SJCRH30 (cell line): ENCODE measurements at places on chromosomes 5 and 9. TPM values are rescaled to one million over a fixed set of nuclear protein-coding genes. Genes with fewer than 3 reads are reported as not detected.

DNA sequence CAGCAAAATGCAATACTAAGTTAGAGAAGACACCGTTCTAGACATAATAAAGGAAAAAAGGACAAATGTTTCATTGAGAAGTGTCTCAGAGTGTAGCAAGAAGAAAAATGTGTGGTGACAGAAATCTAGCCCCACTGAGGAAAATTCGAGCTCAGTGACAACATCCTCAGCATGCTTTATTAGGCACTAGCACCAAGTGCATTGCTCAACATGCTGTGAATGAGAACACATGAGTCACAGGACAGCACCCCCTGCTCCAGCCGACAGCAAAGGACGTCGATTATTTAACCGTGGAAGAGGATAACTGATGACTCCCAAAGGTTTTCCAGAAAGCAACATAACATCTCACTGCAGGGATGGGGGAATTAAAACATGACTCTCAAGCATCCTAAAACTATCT is 182.7 kb downstream of the GNAQ start:
- H3K4me3 ChIP-seq, result no peak overlapping the region
- DNase-seq, result no peak
- peaks cover 38% of the 10 kb centered on the region for H3K4me1 ChIP-seq

- H3K27ac ChIP-seq, result no peak overlapping the region
- no peak for DNase-seq
- H3K36me3 ChIP-seq, result no peaks in the 10 kb centered on the region
- no peak overlapping the region for H3K4me3 ChIP-seq
Measured at GRCh38 chr5:16693879-16694278, 77.1 kb upstream of the RETREG1 start.

GRCh38 chr9:103649086-103649485 is 445.0 kb upstream of the SMC2 start:
- no peak for DNase-seq
- H3K27me3 ChIP-seq, result no peaks in the 10 kb centered on the region
- no peaks in the 10 kb centered on the region for H3K36me3 ChIP-seq
- H3K27ac ChIP-seq, result no peak overlapping the region

MIGA2 gene
- total RNA-seq, result 28.9 and 32.5 TPM in 2 replicates

- no peak overlapping the region for H3K4me3 ChIP-seq
- no peak for DNase-seq
- H3K27me3 ChIP-seq, result no peaks in the 10 kb centered on the region
- peaks cover 89% of the 10 kb centered on the region for H3K36me3 ChIP-seq
Measured at GRCh38 chr5:133985540-133986180, 17.2 kb upstream of the C5orf15 start.

DNA sequence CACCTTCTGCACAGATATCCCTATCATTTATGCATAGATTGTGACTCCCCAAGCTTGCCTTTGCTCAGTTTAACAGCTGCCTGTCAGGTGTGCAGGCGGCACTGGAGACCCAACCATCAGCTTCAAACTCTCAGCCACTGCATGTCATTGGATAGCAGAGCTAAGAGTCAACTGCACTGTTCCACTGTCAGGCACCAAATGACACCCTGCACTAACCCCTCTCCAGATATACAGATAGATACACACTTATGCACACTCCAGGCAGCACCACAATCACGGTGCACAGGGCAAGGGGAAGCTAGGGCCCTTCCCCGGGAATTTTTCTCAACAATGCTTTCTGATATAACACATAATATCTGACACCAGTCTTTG is 142.3 kb downstream of the BNC2 start:
- no peaks in the 10 kb centered on the region for H3K36me3 ChIP-seq
- H3K27ac ChIP-seq, result no peak overlapping the region
- DNase-seq, result no peak
- H3K4me3 ChIP-seq, result no peak overlapping the region

- no peaks in the 10 kb centered on the region for H3K27me3 ChIP-seq
- H3K4me3 ChIP-seq, result no peak overlapping the region
- no peak for DNase-seq
- no peak overlapping the region for H3K27ac ChIP-seq
Measured at GRCh38 chr5:59094864-59095263, 512.0 kb downstream of the RAB3C start.

GRCh38 chr5:161676103-161676502 is 9.4 kb upstream of the GABRA6 start:
- DNase-seq, result no peak
- no peak overlapping the region for H3K4me3 ChIP-seq
- no peaks in the 10 kb centered on the region for H3K27me3 ChIP-seq
- H3K27ac ChIP-seq, result no peak overlapping the region
- H3K4me1 ChIP-seq, result no peaks in the 10 kb centered on the region
- H3K36me3 ChIP-seq, result no peaks in the 10 kb centered on the region

DNA sequence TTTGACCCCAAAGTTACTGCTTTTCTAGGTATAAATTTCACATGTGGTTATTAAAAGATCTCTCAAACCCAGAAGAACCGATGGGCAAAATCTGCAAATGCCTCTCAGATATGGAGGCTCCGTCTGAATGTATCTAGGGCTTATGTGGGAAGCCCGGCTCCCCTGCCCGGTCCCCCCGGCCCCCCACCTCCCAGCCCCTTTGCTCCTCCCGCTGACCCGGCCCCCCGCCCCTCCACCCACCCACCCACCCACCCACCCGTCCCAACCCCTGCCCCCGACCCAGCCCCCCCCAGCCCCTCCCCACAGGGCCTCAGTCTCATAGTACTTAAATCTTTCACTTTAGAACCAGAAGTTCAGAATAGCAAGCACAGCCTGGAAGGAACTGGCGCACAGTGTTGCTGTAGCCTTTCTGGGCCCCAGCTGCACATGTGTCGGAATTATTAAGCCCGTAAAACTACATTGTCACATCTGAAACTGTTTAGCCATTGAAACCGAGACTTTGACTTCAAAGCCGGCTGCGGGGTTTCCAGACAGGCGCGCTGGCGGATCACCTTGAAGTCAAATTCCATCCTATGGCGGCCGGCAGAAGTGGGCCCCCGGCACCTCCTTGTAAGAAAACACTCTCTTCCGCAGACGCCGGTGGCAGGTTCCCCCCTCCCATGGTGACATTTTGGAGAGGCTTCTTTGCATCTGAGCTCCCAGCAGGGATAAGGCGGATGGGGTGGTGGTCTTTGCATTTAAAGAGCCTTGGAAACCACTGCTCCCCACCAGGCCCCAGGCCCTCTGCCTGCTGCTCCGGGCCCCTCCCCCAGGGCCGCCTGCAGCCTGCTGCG is 12.8 kb downstream of the NKD2 start:
- no peaks in the 10 kb centered on the region for H3K36me3 ChIP-seq
- H3K27me3 ChIP-seq, result no peaks in the 10 kb centered on the region
- no peak overlapping the region for H3K4me3 ChIP-seq

GRCh38 chr9:133528876-133529241 is 4.1 kb upstream of the MYMK start:
- H3K27me3 ChIP-seq, result no peaks in the 10 kb centered on the region
- no peaks in the 10 kb centered on the region for H3K36me3 ChIP-seq
- peaks cover 50% of the 10 kb centered on the region for H3K4me1 ChIP-seq
- peak overlapping the region; percentile 53; the same call in 1 of the 2 replicates for H3K27ac ChIP-seq

DNA sequence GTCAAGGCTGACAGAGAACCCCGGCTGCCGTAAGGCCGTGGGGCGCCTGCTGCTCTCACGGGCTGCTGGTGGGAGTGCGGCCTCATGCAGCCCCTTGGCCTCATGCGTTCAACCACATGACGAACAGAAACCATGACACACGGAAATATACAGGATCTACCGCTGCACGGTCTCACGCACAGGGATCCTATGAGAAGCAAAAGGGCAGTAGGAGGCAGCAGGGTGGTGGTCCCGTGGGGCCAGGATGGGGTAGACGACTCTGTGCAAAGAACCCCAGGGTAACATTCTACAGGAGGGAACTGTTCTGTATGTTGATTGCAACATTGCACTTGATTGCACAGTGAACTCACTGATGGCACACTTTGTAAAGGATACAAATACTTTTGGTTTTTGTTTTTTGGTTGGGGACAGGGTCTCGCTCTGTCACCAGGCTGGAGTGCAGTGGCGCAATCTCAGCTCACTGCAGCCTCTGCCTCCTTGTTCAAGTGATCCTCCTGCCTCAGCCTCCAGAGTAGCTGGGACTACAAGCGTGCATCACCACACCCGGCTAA is 51.6 kb downstream of the NACC2 start:
- H3K36me3 ChIP-seq, result no peaks in the 10 kb centered on the region
- no peak overlapping the region for H3K27ac ChIP-seq
- DNase-seq, result no peak
- no peaks in the 10 kb centered on the region for H3K27me3 ChIP-seq
- no peaks in the 10 kb centered on the region for H3K4me1 ChIP-seq

PDCD1LG2 gene
- total RNA-seq, result 0.59 and 0.73 TPM in 2 replicates

DNA sequence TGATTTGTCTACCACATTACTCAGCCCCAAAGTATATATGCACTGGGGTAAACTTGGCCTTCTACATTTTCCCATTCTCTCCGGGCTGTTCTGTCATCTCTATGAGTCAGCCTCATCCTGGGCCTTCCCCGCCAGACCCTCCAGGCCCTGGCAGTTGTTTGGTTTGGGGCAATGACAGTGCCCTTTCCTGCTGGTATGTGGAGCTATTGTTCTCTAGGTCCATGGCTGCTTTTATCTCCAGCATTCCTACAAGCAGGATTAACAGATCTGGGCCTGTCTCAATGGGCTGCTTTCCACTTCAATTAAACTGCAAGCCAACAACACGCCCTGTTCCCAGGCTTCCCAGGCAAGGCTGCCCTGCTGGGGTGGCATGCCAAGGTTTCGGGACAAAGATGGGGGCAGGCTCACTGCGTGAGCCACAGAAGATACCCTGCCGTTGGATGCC is 136.4 kb downstream of the SLIT3 start:
- no peak overlapping the region for H3K27ac ChIP-seq
- no peak overlapping the region for H3K4me3 ChIP-seq
- no peaks in the 10 kb centered on the region for H3K36me3 ChIP-seq
- peaks cover 13% of the 10 kb centered on the region for H3K4me1 ChIP-seq

DNA sequence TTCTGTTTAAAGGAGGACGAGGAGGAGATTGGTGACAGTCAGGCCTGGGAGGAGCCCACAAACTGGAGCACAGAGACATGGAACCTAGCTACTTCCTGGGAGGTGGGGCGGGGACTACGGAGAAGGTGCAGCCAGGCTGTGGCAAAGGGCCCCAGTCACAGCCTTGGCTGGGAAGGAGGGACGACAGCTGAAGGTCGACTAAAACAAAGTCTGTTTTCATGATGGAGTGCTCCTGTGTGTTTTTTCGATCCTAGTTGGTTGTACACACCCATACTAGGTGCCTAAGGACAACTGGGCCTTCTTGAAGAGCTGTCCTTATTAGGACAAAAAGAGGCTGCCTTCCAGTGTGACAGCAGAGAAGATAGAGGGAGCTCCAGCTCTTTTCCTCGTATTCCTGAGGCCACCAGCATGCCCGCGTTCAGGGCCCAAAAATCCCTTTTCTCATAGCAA is 2.9 kb downstream of the CCDC107 start:
- no peak overlapping the region for H3K27ac ChIP-seq
- no peaks in the 10 kb centered on the region for H3K36me3 ChIP-seq
- no peak overlapping the region for H3K4me3 ChIP-seq
- DNase-seq, result no peak
- peaks cover 2% of the 10 kb centered on the region; the same call in 1 of the 2 replicates for H3K4me1 ChIP-seq

- peaks cover 25% of the 10 kb centered on the region for H3K36me3 ChIP-seq
- DNase-seq, result no peak
- no peaks in the 10 kb centered on the region for H3K27me3 ChIP-seq
- H3K27ac ChIP-seq, result no peak overlapping the region
Measured at GRCh38 chr5:62538017-62538942, 40.3 kb upstream of the LRRC70 start.
